Upper lobe of right lung (tissue), 1 donor: ENCODE measurements at places on chromosomes 2 and 18. TPM values are rescaled to one million over a fixed set of nuclear protein-coding genes. Genes with fewer than 3 reads are reported as not detected.

DNA sequence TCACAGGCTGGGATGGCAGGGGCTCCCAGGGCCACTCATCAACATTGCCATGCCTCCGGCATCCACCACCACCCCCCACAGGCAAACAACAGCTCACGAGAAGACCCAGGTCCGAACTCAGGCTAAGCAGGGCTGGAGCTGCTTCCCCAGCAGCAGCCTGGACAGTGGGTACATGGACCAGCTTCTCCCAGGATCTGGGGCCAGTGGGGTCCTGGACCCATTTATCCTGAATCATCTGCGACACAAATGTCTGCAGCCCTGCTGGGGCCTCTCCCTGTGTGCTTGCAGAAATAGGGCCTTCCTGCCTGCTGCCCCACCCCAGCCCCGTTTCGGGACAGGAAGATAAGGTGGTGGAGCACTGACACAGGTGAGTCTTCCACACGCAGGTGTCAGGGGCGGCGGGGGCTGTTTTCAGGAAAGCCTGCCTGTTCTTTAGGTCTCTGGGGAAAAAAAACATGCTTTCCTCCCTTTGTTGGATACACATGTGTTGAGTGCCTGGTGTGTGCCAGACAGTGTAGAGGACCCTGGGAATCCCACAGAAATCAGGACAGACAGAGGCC lies 4.5 kb downstream of the PRLH start:
- no peak overlapping the region for H3K4me3 ChIP-seq
- H3K27ac ChIP-seq, result no peak overlapping the region
- peak; percentile 62 for DNase-seq
- peaks cover 8% of the 10 kb centered on the region for H3K4me1 ChIP-seq
- no peaks in the 10 kb centered on the region for H3K36me3 ChIP-seq
- no peaks in the 10 kb centered on the region for H3K27me3 ChIP-seq

DNA sequence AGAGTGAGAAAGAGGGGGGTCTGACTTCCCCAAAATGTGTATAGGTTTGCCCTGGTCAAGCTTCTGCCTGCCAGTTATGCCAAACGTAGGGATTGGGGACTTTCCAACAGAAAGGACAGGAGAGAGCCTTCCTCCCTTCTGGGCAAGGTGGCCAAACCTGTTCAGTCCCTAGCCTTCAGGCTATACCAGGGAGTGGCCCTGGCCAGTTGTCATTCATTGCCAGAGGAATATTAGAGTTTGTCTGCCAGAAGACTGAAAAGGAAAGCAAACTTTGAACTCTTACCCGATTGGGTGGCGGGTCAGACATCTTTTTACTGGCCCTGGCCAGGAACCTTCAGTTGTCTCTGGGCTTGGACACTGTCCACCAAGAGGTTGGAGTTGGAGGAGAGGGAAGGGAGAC lies 22.1 kb downstream of the RAB3GAP1 start:
- no peaks in the 10 kb centered on the region for H3K27me3 ChIP-seq
- H3K4me1 ChIP-seq, result no peaks in the 10 kb centered on the region
- H3K36me3 ChIP-seq, result peaks cover 3% of the 10 kb centered on the region
- DNase-seq, result no peak
- no peak overlapping the region for H3K4me3 ChIP-seq

CD302 gene
- total RNA-seq, result 109 TPM

LAMA1 gene
- 1.4 TPM for total RNA-seq
